ENCODE measurements at places on chromosomes 3 and 15. TPM values are rescaled to one million over a fixed set of nuclear protein-coding genes. Genes with fewer than 3 reads are reported as not detected.

- H3K36me3 ChIP-seq = peaks cover 20% of the 10 kb centered on the region
- peaks cover 24% of the 10 kb centered on the region for H3K4me1 ChIP-seq
- H3K4me3 ChIP-seq = no peak overlapping the region
- H3K27ac ChIP-seq = no peak overlapping the region
Observed at GRCh38 chr3:141427764-141428163, 59.1 kb upstream of the RASA2 start.

DNA sequence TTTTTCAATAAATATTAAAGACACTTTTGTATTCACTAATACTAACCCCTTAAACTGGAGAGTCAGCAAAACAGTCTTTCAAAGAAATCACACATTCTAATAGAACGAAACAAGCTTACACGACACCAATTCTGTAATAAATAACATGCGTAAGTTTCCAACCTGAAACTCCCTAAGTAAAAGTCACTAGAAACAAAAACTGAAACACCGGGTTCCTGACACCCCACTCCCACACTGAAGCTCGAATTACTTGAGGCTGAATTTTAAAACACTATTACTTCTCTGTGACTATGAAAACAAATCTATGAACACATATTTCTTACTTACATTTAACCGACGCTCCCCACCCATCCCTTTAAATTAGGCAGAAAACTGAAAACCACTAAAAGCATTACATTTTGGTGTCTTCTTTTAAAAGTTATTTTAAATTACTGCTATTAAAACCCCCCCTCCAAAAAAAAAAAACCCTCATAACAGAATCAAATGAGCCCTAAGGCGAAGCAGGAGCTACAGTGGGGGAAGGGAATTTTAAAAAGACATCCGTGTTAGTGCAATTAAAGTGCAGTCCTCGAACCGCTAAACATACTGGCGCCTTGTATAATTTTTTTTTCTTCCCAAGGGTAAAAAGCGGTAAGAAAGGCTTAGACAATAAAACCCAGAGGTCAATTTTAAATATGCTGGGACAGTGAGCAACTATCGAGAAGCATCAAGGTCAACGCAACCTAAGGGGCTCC lies 878 bp downstream of the SPPL2A start:
- peak overlapping the region; percentile 93 for H3K27ac ChIP-seq
- no peaks in the 10 kb centered on the region for H3K27me3 ChIP-seq
- H3K4me1 ChIP-seq = peaks cover 8% of the 10 kb centered on the region
- H3K36me3 ChIP-seq = no peaks in the 10 kb centered on the region

GRCh38 chr15:61063875-61064320 lies 165.2 kb downstream of the RORA start:
- no peaks in the 10 kb centered on the region for H3K4me1 ChIP-seq
- no peak for DNase-seq
- H3K27me3 ChIP-seq = no peaks in the 10 kb centered on the region
- H3K27ac ChIP-seq = no peak overlapping the region
- no peaks in the 10 kb centered on the region for H3K36me3 ChIP-seq

The SCN11A gene
- not detected for total RNA-seq

The VEPH1 gene
- total RNA-seq = 4.6 TPM

- peak; percentile 26 for DNase-seq
- peaks cover 13% of the 10 kb centered on the region for H3K27me3 ChIP-seq
- H3K36me3 ChIP-seq = no peaks in the 10 kb centered on the region
- H3K4me3 ChIP-seq = no peak overlapping the region
- H3K27ac ChIP-seq = no peak overlapping the region
- no peaks in the 10 kb centered on the region for H3K4me1 ChIP-seq
Observed at GRCh38 chr15:32844118-32844711, 126.4 kb downstream of the GREM1 start.

DNA sequence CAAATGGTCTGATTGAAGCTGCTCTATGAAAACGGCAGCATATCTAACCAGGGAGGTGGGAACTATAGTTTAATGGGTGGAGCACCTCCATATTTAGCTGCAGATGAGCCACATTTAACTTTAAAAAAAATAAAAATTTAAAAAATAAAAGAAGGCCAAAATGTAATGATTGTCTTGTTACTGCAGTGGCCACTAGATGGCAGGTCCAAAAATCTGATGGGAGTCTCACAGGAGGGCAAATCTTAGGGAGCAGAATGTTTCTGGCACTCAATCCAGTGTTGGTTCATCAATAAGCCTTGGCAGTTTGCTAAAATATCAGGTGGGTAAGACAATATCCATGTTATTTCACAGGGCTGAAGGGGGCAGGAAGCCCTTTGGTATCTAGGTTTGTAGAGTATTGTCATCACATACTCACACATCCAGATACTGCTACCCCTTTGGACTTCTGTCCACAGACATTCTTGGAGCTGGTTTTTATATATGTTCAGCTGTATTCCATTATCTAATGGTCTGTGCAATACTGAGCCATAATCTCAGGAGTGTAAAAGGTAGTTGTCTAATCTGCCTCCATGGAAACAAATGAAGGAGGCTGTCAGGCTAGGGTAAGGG lies 233.3 kb downstream of the TIGIT start:
- no peaks in the 10 kb centered on the region for H3K36me3 ChIP-seq
- no peak overlapping the region for H3K27ac ChIP-seq
- no peak for DNase-seq
- no peaks in the 10 kb centered on the region for H3K27me3 ChIP-seq
- no peak overlapping the region for H3K4me3 ChIP-seq
- H3K4me1 ChIP-seq = no peaks in the 10 kb centered on the region

GRCh38 chr15:55619783-55620182 lies 31.6 kb upstream of the PYGO1 start:
- H3K4me3 ChIP-seq = no peak overlapping the region
- no peaks in the 10 kb centered on the region for H3K4me1 ChIP-seq
- H3K36me3 ChIP-seq = no peaks in the 10 kb centered on the region

DNA sequence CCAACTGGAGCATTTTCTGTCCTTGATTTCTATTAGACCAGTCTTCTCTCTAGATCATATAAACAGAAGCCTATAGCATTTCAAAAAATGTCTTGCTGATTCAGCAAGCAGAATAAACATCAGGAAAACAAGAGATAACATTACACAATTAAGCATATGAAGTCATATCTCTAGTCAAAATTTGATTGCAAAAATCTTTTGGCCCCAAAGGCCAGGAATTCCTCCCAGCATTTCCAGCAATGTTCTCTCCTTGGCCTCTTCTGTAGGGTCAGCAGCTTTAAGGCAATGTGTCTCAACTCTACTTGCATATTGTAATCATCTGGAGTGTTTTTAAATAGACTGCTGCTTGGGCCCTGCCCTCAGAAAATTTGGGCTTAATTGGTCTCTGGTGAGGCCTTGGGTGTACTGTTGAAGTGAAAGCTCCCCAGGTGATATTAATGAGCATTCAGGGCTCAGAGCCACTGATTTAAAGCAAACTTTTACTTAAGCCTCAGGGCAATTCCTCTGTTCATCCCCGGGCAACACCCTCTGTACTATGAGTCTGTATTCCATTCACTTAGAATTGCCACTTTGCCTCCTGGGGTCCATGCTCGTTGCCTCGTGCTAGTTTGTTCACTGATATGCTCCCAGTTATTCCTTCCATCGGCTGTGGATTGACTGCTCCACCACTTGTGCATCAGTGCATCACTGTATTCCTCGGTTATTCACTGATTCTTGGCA lies 1072.6 kb downstream of the ROBO2 start:
- no peaks in the 10 kb centered on the region for H3K36me3 ChIP-seq
- H3K4me3 ChIP-seq = no peak overlapping the region
- no peaks in the 10 kb centered on the region for H3K27me3 ChIP-seq
- DNase-seq = no peak

The HIGD2B gene
- 0.22 TPM for total RNA-seq

DNA sequence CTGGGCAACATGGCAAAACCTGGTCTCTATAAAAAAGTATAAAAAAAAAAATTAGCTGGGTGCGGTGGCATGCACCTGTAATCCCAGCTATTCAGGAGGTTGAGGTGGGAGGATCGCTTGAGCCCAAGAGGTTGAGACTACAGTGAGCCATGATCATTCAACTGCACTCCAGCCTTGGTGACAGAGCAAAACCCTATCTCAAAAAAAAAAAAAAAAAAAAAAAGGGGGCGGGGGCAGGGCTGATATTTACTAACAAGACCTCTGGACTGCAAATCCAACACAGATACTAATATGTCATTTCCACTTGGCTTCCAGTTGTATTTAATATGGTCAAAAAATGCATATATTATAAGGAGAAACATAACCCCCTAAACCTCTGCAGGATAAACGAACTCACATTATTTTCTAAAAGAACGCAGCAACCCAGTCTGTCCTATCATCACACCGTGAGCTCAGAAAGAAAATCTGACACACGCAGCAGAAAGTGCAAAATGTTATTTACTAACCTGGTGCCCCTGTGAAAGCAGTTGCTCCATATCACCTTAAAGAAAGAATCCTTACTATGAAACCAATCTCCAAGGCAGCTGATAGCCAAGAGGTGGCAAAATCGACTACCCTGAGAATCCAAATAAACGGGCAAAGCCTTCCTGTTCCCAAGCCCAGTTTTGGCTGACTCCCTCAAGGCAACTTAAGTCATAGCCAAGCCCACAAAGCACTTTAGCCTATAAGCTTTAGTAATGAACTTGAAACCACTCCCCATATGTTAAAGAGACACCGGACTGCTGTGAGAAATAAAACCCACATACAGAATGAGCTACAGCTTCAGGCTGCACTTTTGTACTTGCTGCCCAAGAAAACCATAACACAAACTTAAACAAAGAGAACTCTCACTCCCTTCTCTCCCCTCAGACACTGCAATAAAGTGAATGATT lies 39.3 kb downstream of the PLD1 start:
- H3K27ac ChIP-seq = peak overlapping the region; percentile 58
- no peaks in the 10 kb centered on the region for H3K27me3 ChIP-seq
- peak; percentile 25 for DNase-seq
- no peaks in the 10 kb centered on the region for H3K4me1 ChIP-seq
- H3K4me3 ChIP-seq = peak overlapping the region; percentile 32

- DNase-seq = no peak
- no peaks in the 10 kb centered on the region for H3K36me3 ChIP-seq
- no peak overlapping the region for H3K27ac ChIP-seq
- peaks cover 5% of the 10 kb centered on the region for H3K4me1 ChIP-seq
Observed at GRCh38 chr3:196625331-196625730, 14.2 kb upstream of the NRROS start.

Measured in K562 (cell line).